ENCODE measurements at places on chromosomes 1 and 21.

- DNase-seq = no peak
Measured at GRCh38 chr1:8813016-8813763, 4.2 kb downstream of the RERE start.

DNA sequence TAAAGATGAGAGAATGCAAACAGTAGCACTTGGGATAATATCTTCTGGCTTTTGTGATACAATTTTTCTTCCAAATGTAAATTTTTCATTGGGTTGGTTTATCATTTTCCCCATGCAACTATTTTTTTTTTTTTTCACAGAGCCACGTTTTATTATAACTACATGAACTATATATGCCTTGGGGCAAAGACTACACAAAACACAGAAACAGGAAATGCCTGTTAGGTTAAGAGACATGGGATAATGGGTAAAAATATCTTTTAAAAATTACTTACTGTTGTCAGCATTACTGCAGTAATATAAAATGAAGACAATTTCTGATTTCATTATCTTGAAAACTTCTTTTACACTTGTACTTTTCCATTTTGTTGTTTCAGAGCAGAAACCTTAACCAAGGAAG, 74.6 kb downstream of the DISP1 start:
- no peak for DNase-seq

DNA sequence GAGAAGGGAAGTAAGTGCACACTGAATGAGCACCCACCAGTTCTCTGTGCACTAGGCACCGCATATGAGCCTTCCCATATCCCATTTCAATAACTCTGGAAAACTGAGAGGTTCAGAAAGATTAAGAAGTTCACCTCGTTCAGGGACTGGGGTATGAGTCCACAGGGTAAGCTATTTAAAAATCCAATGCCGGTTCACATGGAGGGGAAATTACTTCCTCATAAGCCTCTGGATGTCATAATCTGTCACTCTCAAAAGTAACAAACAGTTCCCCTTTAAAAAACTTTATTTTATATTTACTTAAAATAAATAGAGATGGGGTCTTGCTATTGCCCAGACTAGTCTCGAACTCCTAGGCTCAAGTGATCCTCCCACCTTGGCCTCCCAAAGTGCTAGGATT, 1.9 kb downstream of the OR2B11 start:
- DNase-seq = no peak

GRCh38 chr1:33004613-33005012, 32.1 kb downstream of the AK2 start:
- no peak for DNase-seq
